Psoas muscle (tissue), 8 donors: ENCODE measurements at places on chromosomes 4 and X. TPM values are rescaled to one million over a fixed set of nuclear protein-coding genes. Genes with fewer than 3 reads are reported as not detected.

GAGE12J gene
- total RNA-seq = not detected

GRCh38 chr4:102578819-102579218 is 77.7 kb downstream of the NFKB1 start:
- H3K4me3 ChIP-seq = no peak overlapping the region
- H3K27ac ChIP-seq = no peak overlapping the region
- no peaks in the 10 kb centered on the region for H3K4me1 ChIP-seq
- no peaks in the 10 kb centered on the region for H3K27me3 ChIP-seq

DNA sequence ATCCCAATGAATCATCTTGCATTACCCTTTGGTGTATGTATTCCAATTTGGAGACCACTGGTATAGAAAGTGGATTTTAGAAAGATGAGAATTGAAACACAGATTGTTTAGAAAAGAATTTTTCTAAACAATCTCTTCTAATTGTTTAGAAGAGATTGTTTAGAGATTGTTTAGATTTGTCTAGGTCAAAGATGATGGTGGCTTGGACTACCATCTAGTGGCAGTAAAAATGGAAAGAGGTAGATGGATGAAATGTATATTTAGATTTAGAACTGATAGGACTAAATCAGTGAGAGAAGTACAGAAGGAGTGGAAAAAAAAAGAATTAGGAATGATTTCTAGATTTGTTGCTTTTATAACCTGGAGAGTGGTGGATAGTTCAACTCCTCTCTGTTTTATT is 70.6 kb downstream of the ARSJ start:
- no peaks in the 10 kb centered on the region for H3K36me3 ChIP-seq
- no peak for DNase-seq
- H3K27me3 ChIP-seq = no peaks in the 10 kb centered on the region
- no peak overlapping the region for H3K4me3 ChIP-seq

SMPX gene
- 273 TPM for total RNA-seq

GRCh38 chr4:183986971-183987946 is 82.2 kb downstream of the STOX2 start:
- H3K27ac ChIP-seq = peak overlapping the region; percentile 82
- DNase-seq = peak; percentile 86
- H3K36me3 ChIP-seq = no peaks in the 10 kb centered on the region
- no peaks in the 10 kb centered on the region for H3K27me3 ChIP-seq

MTCP1 gene
- 22.9 TPM for total RNA-seq

- H3K27me3 ChIP-seq = no peaks in the 10 kb centered on the region
- DNase-seq = peak; percentile 99
- H3K4me3 ChIP-seq = peak within 1 kb of the TSS; percentile 84
- H3K36me3 ChIP-seq = no peaks in the 10 kb centered on the region
- peaks cover 14% of the 10 kb centered on the region for H3K4me1 ChIP-seq
Measured at GRCh38 chr4:152779513-152780266, at the start of the genes ARFIP1 and TIGD4. ARFIP1 (plus strand) TSS chr4:152779954; CDS start chr4:152829634, 49,680 bp downstream. TIGD4 (minus strand) TSS chr4:152779730; CDS start chr4:152771004, 8,726 bp downstream.

SASH3 gene
- 2.5 TPM for total RNA-seq

EPHA5 gene
- 0.06 TPM for total RNA-seq

- H3K4me3 ChIP-seq = no peak overlapping the region
- no peak overlapping the region for H3K27ac ChIP-seq
- H3K4me1 ChIP-seq = no peaks in the 10 kb centered on the region
- DNase-seq = no peak
- no peaks in the 10 kb centered on the region for H3K27me3 ChIP-seq
- no peaks in the 10 kb centered on the region for H3K36me3 ChIP-seq
Measured at GRCh38 chr4:165234766-165235165, 27.4 kb downstream of the KLHL2 start.

GRCh38 chr4:55215087-55215486 is 89.7 kb upstream of the KDR start:
- no peaks in the 10 kb centered on the region for H3K4me1 ChIP-seq
- no peak for DNase-seq
- no peak overlapping the region for H3K27ac ChIP-seq

GRCh38 chrX:74434336-74434735 is 13.0 kb downstream of the SLC16A2 start:
- DNase-seq = no peak
- no peaks in the 10 kb centered on the region for H3K36me3 ChIP-seq
- H3K27me3 ChIP-seq = peaks cover 4% of the 10 kb centered on the region
- no peak overlapping the region for H3K27ac ChIP-seq
- H3K4me1 ChIP-seq = no peaks in the 10 kb centered on the region
- H3K4me3 ChIP-seq = no peak overlapping the region

SRPK3 gene
- 44.7 TPM for total RNA-seq

GRCh38 chr4:79173186-79173585 is 152.7 kb downstream of the NAA11 start:
- H3K36me3 ChIP-seq = no peaks in the 10 kb centered on the region
- no peak overlapping the region for H3K27ac ChIP-seq
- no peaks in the 10 kb centered on the region for H3K4me1 ChIP-seq
- DNase-seq = no peak
- no peak overlapping the region for H3K4me3 ChIP-seq

- H3K4me3 ChIP-seq = no peak overlapping the region
- DNase-seq = peak; percentile 8
- no peak overlapping the region for H3K27ac ChIP-seq
- H3K27me3 ChIP-seq = no peaks in the 10 kb centered on the region
- H3K4me1 ChIP-seq = no peaks in the 10 kb centered on the region
Measured at GRCh38 chr4:1385373-1386340, 20.6 kb downstream of the NKX1-1 start.

ABCG2 gene
- 0.69 TPM for total RNA-seq

GRCh38 chrX:40501164-40501855 is 79.5 kb upstream of the ATP6AP2 start:
- H3K27me3 ChIP-seq = no peaks in the 10 kb centered on the region
- DNase-seq = no peak
- no peaks in the 10 kb centered on the region for H3K36me3 ChIP-seq
- no peak overlapping the region for H3K4me3 ChIP-seq
- no peaks in the 10 kb centered on the region for H3K4me1 ChIP-seq
